ENCODE measurements at places on chromosomes 6 and 20.

GRCh38 chr20:24017458-24017755 is 28.8 kb upstream of the GGTLC1 start:
- DNase-seq: no peak

GRCh38 chr6:72950114-72950860 is 275.0 kb downstream of the KHDC1L start:
- DNase-seq: no peak

GRCh38 chr20:50107086-50107660 is 5.8 kb downstream of the UBE2V1 start:
- no peak for DNase-seq

- DNase-seq: no peak
Measured at GRCh38 chr6:75196081-75196687, 9.7 kb downstream of the COL12A1 start.

GRCh38 chr20:4014031-4014474 is 1.3 kb downstream of the RNF24 start:
- DNase-seq: no peak

DNA sequence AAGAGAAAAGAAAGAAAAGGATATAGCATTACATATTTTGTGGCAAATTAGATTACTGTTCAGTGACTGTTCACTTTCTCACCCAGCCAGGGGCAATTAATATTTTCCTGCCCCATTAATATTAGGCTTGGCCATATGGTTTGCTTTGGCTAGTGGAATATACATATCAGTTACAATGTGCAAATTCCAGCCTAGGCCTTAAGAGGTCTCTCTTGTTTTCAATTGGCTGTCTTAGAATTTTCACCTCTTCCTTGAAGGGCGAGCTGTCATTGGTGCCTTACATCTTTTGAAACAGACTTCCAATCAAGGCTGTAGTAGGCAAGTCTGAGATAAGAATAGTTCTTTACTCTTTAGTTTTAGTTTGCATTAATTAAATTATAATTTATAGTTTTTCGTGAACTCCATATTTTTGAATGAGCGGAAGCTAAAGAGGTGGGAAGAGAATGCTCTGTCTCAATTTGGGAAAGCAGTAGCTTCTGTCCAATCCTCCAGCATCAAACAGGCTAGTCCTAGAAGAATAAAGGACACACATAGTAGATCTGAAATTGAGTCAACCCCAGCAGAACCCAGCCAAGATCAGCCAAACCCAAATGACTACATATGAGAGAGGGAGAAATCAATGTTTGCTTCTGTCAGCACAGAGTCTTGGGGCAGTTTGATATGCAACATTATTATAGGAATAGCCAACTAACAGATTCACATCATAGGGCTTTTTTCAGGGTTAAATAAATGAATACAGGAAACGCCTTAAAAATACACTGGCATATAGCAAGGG is 6.3 kb upstream of the CSNK2A1 start:
- DNase-seq: no peak

DNA sequence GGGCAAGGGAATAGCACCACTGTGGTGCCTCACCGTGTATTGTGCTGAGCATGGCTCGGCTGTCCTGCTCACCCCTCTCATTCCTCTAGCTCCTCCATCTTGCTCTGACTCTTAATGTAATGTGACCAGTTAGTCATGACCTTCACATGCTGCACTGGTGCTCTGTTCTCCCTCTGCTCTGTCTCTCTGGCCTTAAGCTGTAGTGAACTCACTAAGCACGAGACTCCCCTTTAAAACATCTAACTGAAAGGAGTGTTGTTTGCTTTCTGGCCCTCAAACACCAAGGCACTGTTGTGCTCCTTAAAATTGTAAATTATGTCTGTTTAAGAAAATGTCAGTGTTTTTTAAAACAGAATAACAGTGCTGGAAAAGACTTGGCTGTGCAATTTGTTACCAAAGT is 140.4 kb downstream of the HDGFL1 start:
- no peak for DNase-seq

GRCh38 chr6:43946641-43947363 is 176.8 kb downstream of the VEGFA start:
- no peak for DNase-seq

DNA sequence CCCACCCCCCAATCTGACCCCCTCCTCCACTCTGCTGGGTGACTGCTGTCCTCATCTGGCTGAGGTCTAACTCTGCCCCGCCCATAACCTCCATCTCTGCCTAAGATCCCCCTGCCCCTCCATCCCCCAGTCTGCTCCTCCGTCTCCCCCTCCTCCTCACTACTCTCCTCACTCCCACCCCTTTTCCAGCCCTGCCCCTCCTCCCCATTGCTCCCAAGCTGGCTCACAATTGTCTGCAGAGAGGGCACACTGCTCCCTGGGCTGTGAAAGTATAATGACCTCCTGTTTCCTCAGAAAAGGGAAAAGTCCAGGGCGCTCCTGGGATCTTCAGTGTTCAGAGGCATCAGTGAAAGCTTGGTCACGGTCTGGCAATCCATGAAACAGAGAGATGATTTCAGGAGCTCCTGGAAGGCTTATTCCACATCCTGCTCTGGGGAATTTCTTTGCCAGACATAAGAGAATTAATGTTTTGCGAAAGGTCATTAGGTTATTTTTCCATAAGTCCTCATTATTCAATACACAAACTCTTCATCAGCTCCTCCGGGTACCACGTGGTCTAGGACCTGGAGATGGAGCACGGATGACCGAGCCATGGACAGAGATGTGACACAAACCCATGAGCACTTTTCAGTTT is 21.5 kb downstream of the CST5 start:
- DNase-seq: no peak

- DNase-seq: no peak
Measured at GRCh38 chr20:45254383-45255262, at the start of gene SLPI. SLPI (minus strand) TSS chr20:45254564; CDS start chr20:45254543, 21 bp downstream.

- no peak for DNase-seq
Measured at GRCh38 chr6:119559586-119559985, 210.0 kb upstream of the MAN1A1 start.
